ENCODE measurements at places on chromosomes 1 and 21.

GRCh38 chr1:36115931-36116330, 9.1 kb downstream of the COL8A2 start:
- no peak for DNase-seq

- DNase-seq, result no peak
Measured at GRCh38 chr1:89347296-89347695, 16.6 kb upstream of the GBP6 start.

DNA sequence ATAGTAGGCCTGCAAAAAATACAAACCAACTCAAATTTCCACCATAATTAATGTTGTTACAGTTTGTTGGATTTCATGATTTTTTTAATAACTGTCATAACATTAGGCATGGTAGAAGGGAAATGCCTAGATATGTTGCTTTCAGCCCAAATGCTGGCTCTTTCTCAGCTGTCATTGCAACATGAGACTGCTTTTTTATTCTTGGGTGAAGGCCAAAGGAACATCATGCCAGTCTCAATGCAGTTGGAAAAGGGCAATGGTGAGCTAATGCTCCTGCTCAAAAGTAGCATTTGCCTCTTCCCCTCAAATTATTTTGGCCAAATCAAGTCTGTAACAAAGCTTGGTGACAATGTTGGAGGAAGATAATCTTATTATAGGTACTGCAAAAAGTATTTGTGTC, 877.7 kb upstream of the PRMT6 start:
- DNase-seq, result no peak

GRCh38 chr1:108719656-108720435, 7.1 kb downstream of the FNDC7 start:
- DNase-seq, result no peak
